Suprapubic skin (tissue), 4 donors: ENCODE measurements at places on chromosomes 11 and 22.

DNA sequence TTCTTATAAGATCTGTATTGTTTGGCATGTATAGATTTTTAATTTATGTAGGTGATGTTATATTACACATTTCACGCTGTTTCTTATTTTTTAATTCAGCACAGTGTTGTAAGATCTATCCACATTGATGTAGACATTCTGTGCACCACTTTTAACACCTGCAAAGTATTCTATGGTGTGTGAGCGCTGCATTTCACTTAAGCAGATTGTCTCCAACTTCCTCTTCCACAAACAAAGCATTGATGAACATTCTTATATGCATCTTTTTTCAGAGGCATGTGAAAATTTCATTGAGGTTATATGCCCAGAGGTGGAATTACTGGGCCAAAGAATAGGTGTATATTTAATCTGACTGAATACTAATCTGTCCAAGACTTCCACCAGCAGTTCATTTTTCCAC, 3.4 kb upstream of the POU2AF1 start:
- no peak for DNase-seq

- DNase-seq = peak; percentile 40
Measured at GRCh38 chr22:18955696-18956095, 19.6 kb upstream of the PRODH start.

DNA sequence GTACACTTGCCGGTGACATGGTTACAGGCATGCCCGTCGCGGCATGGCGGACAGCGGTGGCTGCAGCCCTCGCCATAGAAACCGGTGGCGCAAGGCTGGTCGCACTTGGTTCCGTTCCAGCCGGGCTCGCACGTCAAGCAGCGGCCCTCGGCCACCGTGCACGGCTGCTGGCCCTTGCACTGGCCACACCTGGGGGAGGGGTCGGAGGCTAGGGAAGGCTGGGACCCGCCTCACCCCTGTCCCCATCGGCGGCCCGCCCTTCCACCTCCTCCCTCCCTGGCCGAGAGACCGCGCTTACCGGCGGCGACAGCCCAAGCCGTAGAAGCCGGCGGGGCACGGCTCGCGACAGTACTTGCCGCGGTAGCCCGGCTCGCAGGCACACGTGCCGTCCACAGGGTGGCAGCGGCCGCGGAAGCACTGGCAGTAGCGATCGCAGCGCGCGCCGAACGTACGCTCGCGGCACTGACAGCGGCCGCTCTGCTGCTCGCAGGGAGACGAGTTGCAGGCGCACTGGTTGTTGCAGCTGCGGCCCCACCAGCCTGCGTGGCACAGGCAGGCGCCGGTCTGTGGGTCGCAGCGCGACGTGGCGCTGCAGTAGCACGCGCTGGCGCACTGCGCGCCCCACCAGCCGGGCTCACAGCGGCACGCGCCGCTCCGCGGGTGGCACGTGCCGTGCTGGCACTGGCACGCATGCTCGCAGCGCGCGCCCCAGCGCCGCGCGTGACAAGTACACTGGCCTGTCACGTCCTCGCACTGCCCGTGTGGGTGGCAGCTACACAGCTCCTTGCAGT, 6.7 kb downstream of the SCARF2 start:
- DNase-seq = peak; percentile 80

DNA sequence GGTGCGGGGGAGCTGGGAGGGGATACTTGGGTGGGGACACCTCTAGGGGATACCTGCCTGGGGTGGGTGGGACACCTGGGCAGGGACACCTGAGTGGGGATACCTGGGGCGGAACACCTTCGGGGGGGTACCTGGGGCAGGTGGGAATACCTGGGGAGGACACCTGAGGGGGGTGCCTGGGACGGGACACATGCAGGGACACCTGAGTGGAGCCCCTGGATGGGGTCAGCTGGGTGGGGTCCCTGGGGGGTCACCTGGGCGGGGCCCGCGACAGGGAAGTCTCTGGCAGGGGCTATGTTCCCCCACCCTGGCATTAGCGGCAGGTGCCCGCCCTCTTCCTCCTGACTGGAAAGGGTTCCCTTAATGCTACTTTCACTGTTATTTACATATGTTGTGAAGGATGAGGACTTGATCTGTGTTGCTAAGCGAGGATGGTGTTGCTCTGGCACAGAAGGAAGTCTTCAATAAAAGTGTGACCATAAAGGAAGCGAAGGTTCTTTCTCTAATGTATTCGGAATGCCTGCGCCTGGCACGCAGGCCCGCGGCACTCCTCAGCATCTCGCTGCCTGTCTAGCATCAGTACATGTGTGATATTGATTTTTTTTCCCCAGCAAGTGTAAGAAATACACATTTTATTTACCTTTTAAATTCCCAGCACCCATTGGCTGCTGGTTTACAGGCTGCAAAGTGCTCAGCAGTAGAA, 801.7 kb downstream of the BRD1 start:
- DNase-seq = no peak

GRCh38 chr22:49882519-49883293, 29.1 kb downstream of the ZBED4 start:
- DNase-seq = no peak

- no peak for DNase-seq
Measured at GRCh38 chr11:83521647-83522596, 235.8 kb upstream of the CCDC90B start.

GRCh38 chr22:30884211-30885000, 84.2 kb downstream of the MORC2 start:
- DNase-seq = no peak

- DNase-seq = no peak
Measured at GRCh38 chr11:134797411-134798089, 385.5 kb upstream of the B3GAT1 start.
